ENCODE measurements at places on chromosomes 13 and 19.

DNA sequence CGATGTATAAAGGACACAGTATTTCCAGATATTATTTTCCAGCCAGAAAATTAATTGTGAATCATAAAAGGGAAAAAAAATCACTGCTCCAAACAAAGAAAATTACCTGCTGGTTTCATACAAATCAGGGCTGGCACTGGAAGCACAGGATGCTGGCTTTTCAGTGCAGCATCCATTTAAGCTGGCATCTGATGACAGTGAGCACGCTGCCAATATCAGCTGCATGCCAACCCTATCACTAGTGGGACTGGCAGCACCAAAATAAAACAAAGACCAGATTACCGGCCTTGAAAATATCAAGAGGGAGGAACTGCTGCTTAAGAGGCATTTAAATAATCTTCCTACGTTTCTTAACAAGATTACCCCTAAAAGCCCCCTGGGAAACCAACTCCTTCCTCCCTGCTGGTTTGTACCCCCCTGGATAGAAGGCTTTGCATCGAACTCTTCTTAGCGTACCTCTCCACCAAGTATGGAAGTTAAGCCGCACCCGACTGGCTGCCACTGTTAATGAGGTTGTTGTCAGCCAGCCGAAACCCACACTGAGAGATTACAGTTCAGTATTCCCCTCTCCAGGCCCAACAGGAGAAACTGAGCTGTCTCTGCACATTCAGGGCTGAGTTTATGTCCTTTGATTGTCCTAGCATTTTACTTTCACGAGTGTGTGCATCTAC is 257.8 kb downstream of the EFNB2 start:
- no peak for DNase-seq

- no peak for DNase-seq
These were observed 30.5 kb upstream of the KCTD4 start for GRCh38 chr13:45231305-45231704.

GRCh38 chr19:41545547-41545946 is 30.4 kb upstream of the CEACAM21 start:
- DNase-seq = no peak

- DNase-seq = no peak
These were observed 2.0 kb downstream of the MISP start for GRCh38 chr19:752652-753517.

DNA sequence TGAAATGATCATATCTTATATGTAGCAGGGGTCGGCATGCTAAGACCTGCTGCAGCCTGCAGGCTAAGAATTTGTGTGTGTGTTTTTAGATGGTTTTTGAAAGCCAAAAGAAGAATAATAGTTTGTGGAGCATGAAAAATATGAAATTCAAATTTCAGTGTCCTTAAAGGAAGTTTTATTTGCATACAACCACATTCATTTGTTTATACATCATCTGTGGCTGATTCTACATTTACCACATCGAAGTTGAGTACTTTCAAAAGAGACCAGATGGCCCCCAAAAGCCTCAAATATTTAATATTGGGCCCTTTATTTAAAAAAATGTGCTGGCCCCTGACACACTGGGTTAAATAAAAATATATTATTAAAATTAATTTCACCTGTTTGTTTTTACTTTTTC is 1.3 kb downstream of the HAS1 start:
- DNase-seq = no peak
